ENCODE measurements at places on chromosomes 5 and 9. TPM values are rescaled to one million over a fixed set of nuclear protein-coding genes. Genes with fewer than 3 reads are reported as not detected.

GRCh38 chr5:147713550-147714295, 68.8 kb downstream of the JAKMIP2 start:
- DNase-seq = no peak

DNA sequence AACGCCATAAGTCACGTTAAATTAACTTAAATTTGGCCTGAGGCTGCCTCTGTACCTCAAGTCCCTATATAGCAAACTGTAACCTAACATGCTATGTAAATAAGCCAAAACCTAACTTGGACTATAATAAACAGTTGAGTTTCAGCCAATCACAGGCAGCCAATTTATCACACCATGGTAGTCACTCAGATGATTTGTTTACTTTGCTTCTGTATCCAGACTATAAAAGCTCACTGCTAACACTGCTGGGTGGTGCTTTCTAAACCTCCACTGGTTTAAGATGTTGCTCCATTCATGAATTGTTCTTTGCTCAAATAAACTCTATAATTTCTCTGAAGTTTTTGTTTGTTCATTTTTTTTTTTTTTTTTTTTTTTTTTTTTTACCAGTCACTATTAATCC, 62.8 kb downstream of the TRPM3 start:
- DNase-seq = no peak

GRCh38 chr9:99172124-99173091, 49.3 kb downstream of the ALG2 start:
- no peak for DNase-seq

- no peak for DNase-seq
These were observed 26.7 kb downstream of the RNF145 start for GRCh38 chr5:159182691-159183090.

DNA sequence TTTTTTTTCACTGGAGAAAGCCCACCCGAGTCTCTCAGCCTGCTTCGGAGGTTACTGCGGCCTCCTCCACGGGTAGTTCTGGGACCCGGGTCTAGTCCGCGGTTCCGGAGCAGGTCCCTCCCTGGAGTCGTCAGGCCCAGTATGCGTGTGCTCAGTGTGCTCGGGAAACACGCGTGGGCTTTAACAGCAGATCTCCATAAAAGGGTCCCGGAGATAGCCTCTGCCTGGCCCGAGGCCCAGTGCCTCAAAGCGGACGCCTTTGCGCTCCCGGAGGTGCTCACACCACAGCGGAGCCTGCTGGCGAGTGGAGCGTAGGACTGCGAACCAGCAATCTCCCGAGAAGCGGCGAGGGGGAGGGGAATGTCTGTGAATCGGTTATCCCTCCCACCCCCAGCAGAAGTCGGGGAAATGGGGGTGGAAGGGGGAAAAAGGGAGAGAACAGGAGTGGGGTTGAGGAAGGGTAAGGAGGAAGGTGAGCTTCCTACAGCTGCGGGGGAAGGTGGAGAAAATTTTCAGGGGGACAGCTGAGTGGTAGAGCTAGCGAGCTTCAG, 28.7 kb downstream of the CDKN2A start:
- DNase-seq = no peak

GRCh38 chr9:95732802-95733688, 142.4 kb upstream of the ERCC6L2 start:
- no peak for DNase-seq

GRCh38 chr9:1909322-1909721, 105.8 kb upstream of the SMARCA2 start:
- no peak for DNase-seq

DNA sequence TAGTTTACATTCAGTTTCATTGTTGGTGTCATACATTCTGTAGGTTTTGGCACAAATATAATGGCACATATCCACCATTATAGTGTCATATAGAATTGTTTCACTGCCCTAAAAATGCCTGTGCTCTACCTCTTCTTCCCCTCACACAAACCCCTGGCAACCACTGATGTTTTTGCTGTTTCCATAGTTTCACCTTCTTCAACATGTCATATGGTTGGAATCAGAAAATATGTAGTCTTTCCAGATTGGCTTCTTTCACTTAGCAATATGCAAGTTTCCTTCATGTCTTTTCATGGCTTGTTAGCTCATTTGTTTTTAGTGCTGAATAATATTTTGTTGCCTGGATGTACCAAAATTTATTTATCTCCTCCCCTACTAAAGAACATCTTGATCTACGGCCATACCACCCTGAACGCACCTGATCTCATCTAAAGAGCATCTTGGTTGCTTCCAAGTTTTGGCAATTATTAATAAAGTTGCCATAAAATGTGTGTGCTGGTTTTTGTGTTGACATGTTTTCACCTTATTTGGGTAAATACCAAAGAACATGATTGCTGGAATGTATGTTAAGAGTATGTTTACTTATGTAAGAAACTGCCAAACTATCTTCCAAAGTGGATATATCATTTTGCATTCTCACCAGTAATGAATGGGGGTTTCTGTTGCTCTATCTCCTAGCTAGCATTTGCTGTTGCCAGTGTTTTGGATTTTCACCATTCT, 17.0 kb upstream of the CDK20 start:
- no peak for DNase-seq

DNA sequence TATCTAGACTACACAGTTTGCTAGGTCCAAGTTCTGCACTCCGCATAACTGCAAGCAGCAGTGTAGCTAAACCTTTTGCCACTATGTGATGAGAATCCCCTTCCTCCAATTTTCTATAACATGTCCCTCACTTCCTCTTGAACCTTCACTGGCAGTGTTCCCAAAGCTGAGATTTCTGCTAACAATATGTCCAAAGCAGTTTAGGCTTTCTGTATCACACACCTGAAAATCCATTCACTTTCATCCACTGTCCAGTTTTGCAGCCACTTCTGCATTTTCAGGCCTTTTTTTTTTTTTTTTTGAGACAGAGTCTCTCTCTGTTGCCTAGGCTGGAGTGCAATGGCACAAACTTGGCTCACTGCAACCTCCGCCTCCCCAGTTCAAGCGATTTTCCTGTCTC, 111.1 kb downstream of the GADD45G start:
- DNase-seq = no peak

DNA sequence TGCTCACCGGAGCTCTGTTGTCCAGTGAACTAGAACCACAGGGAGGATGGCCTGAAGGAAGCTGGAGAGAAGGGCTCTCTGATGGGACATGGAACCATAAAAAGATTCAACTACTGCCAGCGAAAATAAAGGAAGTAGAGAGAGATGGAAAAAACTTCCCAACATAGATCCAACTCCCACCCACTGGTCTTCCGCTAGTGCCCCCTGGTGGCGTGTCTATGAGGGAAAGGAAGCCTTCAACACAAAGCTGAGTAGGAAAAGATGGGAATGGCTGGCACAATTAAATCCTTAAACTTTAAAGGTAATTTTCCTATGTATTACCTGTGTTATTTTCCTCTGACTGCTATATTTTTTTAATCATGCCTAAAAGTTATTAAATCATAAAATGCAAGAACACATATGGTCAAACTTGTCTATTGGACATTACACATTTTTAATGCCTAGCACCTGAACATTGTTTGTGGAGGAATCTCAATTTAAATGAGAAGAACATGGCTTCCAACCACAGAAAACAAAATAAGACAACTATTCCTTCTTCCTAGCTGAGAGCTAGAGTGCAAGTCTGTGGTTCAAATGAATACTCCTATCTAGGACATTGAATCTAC, 51.5 kb downstream of the CEP120 start:
- peak; percentile 20 for DNase-seq

DNA sequence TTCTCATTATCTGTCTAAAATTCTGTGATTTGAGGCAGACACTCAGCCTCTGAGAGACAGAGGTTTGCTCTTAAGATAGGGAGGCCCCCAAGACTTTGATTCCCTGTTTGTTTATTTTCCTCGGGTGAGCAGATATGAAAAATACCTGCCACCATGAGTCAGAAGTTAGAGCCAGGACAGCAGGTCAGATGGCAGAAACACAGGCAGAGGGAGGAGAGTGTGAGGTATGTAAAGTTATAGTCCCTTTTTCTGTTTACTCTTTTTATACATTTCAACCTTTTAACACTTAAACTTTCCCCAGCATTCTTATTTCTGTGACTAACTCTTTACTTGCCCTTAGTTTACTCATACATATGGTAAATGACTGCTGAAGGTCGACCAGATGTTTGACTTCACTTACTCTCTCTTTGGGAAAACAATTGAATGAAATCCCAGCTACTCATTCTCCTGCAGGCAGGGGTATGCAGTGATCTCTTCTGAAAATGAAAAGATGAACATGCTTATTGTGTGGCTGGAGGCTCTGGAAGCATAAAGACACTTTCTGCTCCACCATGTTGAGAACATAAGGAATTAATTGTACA, 383.8 kb downstream of the NTRK2 start:
- DNase-seq = no peak

DNA sequence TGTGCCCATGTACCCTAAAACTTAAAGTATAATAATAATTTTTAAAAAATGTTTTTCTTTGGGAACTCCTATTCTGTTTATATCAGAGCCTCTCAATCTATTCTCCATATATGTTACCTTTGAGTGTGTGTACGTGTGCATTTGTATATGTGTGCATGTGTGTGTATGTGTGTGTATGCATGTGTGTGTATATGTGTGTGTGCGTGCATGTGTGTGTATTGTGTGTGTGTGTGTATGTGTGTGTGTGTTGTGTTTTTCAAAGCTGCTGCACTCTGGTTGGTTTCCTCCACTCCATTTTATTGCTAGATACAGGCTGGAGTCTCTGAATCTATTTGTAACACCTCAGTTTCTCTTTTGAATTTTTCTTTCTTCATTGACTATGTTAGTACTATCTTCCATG, 20.0 kb downstream of the SURF6 start:
- DNase-seq = no peak

DNA sequence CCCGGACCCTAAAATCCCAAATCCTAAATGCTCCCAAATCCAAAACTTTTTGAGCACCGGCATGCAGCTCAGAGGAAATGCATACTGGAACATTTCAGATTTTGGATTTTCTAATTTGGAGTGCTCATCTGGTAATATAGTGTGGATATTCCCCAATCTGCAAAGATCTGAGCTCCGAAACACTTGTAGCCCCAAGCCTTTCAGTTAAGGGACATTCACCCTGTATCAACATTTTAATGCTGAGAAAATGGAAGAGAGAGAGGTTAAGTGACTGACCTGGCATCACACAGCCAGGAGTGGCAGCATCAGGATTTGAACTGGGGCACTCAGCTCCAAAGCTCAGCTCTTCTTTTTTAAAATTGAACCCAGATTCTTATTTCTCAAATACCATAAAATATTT, 30.7 kb downstream of the QRFP start:
- no peak for DNase-seq

DNA sequence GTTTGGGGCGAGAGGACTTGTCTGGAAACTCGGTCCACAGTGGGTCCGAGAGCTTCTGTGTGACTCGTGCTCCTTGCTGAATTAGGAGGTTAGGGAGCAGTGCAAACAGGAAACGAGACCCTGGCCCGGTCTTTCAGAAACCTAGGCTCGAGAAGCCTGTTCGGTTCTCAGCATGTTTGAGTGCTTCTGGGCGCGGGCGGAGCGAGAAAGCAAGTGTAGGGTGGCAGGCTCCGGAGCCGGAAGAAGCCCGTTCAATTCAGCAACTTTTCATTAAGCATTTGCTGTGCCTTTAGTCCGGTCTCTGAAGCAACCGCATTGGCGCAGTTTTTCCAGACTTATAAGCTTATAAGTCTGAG, 547 bp downstream of the CLTA start:
- DNase-seq = no peak

DNA sequence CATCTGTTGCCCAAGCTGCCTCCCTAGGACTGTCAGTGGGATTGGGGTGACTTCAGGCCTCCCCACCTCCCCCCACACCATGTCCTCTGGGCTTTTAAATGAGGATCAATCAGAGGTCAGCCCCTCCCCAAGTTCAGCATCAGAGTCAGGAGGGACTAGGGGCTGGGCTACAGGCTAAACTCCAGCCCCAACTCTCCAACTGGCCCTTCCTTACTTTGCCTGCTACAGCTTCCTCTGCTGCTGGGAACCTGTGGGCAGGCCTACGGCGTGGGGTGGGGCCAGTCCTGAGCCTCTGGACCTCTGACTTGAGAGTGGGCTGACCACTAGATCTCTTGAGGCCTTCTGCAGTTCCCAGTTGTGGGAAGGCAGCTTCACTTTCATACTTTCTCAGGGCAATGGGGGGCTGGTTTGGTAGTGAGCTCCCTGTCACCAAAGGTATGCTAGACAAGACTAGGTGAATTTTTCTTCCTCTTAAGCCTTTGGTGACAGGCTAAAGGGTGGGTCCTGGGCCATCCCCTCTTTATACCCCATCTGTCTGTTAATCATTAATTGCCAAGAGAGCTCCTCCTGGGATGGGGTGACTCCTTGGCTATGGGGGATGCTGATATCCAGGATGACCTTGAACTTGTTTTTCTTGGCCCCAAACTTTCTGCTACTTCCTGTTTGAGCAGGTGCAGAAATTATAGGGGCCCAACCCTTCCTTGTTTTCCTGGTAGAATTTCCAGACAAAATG, 10.8 kb upstream of the DAB2IP start:
- no peak for DNase-seq

DNA sequence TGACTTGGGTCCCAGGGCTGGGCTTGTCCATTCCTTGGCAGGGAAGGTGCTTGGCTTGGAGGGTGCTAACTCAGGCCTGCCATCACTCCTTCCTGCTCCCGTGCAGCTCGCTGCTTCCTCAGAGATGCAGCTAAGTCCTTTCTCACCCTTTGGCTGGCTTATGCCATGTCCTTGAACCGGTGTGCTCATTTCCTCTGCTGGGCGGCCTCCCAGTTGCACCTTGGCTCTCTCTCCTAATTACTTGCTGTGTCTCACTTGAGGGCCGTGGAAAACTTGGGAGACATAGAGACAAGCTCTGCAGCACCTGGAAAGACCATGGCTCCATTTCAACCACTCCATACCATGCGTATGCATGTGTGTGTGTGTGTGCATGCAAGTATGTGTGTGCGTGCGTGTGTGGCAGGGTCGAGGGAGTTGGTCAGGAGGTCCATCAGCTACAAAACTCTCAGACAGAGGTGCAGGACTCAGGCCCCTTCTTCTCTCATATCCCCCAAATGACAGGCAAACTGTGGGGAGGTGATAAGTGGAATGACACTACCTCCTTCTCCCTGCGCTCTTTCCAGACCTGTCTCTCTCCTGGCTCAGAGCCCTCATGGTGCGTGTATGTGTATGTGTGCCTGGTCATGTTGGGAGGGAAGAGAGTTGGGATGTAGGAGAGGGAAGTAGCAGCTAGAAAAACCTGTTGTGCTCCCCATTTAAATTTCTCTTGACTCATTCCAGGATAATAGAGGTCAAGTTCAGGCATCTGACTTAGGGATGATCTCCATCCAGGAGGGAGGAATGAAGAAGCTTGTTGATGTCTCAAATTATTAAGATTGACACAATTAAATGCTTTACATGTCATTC, 17.6 kb upstream of the MTMR12 start:
- DNase-seq = no peak

GRCh38 chr9:101977614-101978210, 239.3 kb upstream of the GRIN3A start:
- DNase-seq = no peak

PCDHB2 gene
- not detected for total RNA-seq

EQTN gene
- total RNA-seq = 2.8 TPM

EXD3 gene
- total RNA-seq = 11.8 TPM

BARHL1 gene
- total RNA-seq = not detected

DMXL1 gene
- total RNA-seq = 24.4 TPM

MELK gene
- not detected for total RNA-seq

SLC6A18 gene
- not detected for total RNA-seq

OBP2B gene
- total RNA-seq = not detected
